ENCODE measurements at places on chromosomes 13 and 19.

- DNase-seq: no peak
These were observed 294.0 kb downstream of the RBM26 start for GRCh38 chr13:79112016-79112415.

DNA sequence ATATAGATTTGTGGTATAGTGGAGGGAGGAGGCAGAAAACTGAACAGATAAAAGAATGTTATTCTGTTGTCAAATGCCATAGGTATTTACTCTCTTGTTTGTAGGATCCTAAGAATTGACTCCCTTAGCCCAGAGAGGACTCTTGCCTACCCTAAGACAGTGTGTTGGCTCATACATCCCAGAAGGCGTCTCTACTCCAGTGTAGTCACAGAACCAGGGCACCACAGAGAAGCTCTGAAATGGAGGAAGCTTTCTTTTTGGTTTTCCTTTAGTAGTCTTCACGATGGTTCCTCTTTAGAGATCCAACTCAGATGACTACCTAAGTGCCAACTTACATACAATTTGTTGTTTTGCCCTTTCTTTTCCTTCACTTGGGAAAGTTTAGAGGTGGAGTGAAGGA, 14.0 kb downstream of the GPR183 start:
- DNase-seq: no peak

DNA sequence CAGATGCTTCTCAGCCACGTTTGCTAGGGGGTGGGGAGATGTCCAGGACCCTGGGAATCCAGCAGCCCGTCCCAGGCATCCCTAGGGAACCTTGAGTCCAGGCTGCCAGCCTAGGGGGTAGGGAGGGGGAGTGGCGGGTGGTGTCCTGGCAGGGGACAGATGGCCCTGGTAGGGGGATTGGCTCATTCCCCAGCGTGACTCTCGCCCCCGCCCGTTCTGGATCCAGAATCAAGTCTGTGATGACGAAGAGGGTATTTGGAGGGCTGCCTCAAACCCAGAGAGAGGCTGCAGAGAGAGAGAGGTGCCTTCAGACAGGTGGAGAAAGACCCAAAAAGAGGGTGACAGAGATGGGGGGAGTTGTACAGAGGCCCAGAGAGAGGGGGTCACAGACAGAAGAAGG, 4.1 kb downstream of the SLC17A7 start:
- no peak for DNase-seq

- DNase-seq: no peak
These were observed 1373.6 kb upstream of the SPRY2 start for GRCh38 chr13:81714513-81714912.

DNA sequence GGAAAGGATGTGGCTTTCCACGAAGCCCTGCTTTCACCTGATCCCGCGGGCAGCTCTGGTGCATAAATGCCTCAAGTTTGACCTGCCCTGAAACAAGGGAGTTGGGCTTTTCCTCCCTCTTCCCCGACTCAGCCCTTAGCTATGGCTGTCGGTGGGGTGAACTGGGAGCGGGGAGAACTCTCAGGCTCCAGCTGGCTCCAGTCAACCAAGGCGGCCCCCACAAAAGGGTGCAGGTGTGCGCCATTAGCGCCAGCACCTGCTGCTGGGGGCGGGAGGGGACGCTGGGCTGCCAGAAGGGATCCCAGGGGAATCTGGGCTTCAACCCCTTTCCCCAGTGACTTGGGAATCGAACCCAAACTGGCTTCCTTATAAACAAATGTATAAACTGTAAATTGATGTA, 7.1 kb upstream of the DHRS12 start:
- no peak for DNase-seq

DNA sequence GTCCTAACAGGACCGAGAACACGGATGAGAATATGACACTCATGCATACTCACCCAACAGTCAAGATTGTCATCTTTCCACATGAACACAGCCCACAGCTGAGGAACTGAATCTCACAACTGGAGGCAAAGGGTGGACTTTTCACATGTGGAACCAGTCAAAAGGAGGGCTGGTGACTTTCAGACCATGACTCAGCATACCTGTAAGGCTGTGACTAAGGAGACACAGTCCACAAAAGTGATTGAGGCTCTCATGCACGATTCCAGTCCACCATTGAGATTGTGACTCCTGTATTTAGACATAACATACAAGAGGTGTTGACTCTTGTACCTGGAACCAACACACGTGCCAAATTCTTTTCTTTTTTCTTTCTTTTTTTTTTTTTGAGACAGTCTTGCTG, 40.0 kb downstream of the ZNF729 start:
- DNase-seq: no peak

GRCh38 chr13:97226788-97227627, 4.9 kb downstream of the MBNL2 start:
- DNase-seq: no peak

- DNase-seq: no peak
These were observed 21.2 kb downstream of the PCID2 start for GRCh38 chr13:113187263-113187669.

DNA sequence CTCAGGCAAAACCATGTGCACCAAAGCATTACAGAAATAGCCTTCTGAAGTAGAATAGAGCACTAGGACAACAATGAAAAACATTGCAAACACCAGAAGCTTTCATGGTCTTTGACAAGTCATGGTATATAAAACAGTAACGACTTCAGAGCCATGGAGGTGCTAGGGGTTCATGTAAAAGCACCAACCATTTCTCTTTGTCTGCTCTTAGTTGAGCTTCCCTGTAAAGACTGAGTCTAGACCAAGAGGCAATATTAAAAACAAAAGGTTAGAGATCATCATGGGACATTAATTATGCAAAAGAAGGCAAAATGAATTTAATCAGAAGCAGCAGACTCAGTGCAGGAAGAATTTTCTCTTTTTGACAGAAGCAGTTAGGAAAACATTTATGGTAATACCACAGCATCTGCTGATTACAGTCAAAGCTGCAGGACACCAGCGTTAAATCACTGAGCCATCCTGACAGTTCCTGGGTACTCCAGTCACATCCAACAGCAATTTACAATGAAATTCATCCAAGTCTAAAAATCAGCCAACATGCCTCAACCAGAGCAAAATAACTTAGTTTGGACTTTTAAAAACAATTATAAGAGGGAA, 476.8 kb downstream of the DIAPH3 start:
- DNase-seq: no peak

DNA sequence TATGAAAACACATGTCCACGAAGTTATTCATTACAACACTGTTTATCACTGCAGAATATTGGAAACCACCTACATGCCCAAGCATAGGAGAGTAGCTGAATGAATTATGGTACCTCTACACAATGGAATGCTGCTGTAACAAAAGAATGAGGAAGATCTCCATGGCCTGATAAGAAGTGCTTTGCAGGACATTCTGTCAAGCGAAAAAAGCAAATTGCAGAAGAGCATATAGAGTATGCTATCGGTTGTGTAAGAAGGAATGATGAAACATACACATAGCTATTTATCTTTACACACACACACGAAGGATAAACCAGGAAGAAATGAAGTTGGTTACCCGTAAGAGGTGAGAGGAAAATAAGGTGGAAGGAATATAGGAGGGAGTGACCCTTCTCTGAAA, 37.5 kb upstream of the CEACAM20 start:
- DNase-seq: no peak

- DNase-seq: no peak
These were observed 30.0 kb downstream of the CEACAM1 start for GRCh38 chr19:42498169-42498757.

DNA sequence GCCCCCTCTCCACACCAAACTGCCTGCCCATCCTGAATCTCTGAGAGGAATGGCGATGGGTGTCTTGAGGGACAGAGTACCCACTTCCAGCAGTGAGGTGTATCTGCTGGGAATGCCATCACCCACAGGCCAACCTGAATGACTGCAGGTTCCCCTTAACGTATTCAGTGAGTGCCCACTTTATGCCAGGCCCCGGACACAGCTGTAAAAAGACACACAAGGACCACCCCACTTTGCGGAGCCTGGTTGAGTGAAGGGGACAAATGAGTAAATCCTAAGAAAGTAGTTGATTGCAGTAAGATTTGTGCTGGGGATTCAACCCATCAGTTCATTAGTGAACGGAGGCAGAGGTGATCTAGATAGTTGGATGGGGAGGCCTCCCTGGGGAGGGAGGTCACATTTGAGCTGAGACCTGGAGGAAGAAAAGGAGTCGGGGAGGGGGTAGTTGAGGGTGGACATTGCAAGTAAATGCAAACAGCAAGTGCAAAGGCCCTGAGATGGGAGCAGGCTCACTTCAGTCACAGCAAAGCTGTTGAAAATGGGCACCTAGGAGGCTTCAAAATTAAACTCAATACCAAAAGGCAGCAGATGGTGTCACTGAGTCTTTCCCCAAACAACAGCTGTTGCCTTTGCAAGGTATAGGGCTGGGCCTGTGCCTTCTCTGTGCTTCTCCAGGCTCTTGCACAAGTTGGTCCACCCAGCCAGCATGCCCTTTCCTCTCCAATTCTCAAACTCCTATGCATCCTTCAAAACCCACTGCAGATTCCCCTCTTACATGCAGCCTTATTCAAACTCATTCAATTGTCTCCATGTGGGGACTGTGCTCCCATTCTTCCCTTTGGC, 4.3 kb downstream of the GDF15 start:
- DNase-seq: no peak

GRCh38 chr13:75675421-75675820, 39.3 kb downstream of the LMO7 start:
- DNase-seq: no peak

GRCh38 chr19:15115080-15115479, 7.9 kb downstream of the SYDE1 start:
- DNase-seq: no peak

DNA sequence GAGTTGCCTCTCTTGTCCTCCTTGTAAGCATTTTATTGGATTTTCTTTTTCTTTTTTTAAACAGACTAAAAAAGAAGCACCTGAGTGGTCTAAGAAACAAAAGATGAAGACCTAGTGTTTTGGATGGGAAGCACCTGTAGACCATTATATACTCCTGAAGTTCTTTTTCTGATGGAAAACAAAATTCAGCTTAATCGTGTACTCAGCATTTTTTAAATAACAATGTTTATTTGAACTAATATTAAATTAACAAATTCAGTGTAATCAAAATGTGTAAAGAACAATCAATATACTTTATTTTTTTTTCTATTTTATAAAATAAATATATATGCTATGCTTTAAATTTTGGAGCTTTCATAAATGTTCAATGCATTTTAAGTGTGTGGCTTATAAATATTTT, 43.0 kb upstream of the KLF5 start:
- DNase-seq: no peak

GRCh38 chr19:17944301-17944700, 11.5 kb downstream of the CCDC124 start:
- DNase-seq: no peak

DNA sequence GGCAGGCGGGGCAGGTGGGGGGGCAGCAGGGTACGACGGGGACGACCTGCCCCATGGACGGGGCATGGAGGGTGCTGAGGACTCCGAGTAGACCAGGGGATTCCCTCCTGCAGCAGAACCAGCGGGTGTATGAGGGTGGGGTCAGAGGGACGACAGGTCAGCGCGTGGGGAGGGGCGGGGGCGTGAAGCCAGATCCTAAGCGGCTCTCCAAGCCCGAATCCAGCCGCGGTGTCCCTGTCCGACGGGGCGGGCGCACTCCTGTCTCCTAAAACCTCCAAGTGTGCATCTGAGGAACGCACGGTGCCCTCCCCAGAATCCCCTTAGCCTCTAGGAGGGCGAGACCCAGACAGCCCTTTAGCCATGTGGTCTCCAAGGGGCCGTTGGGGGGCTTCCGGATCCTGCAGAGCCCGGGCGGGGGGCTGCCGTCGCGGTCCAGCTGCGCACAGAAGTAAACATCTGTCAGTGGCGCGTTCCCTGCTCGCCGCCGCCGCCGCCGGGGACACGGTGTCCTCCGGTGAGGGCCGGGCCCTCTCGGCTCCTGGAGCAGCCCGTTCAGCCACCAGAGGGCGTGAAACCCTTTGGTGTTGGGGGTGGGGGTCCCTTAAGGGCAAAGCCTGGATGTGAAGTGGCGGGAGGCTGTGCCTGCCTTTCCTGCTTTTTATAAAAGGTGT, 730 bp downstream of the NRTN start:
- DNase-seq: no peak

DNA sequence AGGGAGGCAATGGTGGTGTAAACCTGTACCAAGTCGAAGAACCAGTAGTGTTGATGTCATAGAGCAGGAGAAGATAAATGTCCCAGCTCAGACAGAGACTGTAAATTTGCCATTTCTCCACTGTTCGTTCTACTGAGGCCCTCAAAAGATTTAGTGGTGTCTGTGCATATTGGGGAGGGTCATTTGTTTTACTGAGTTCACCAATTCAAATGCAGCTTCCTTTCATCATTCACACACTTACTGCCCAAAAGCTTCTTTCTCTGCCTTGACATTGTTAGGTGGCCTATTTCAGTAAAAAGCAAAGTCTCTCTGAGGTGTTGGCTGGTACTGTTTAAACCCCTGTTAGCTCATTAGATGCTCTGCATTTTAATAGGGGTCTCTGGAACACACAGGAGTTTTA, 86.2 kb upstream of the EDNRB start:
- DNase-seq: no peak

DNA sequence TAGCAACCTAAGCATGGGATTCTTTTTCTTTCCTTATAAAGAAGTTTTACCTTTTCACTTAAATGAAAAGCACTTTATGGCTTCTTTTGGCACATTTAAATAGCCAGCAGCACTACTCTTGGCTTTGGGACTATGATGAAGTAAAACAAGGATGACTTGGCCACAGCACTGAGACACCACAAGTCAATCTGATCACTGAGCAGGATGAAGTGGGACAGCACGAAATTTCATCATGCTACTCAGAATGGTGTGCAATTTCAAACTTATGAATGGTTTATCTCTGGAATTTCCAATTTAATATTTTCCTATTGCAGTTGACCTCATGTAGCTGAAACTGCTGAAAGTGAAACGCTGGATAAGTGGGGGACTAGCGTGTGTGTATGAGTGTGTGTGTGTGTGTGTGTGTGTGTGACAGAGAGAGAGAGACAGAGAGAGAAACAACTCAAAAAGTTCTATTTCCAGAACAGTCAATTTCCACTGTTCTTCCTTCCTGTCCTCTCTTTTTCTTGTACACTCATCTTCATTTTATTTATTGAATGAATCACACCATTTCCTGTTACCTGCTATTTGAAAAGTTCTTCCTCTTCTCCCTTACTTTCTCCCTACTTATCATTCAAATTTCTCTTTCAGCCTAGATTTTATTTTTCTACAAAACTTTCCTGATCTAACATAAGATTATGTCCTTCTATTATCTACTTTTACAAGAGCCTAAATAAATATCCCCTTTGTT, 414.2 kb upstream of the MIR17HG start:
- DNase-seq: no peak

DNA sequence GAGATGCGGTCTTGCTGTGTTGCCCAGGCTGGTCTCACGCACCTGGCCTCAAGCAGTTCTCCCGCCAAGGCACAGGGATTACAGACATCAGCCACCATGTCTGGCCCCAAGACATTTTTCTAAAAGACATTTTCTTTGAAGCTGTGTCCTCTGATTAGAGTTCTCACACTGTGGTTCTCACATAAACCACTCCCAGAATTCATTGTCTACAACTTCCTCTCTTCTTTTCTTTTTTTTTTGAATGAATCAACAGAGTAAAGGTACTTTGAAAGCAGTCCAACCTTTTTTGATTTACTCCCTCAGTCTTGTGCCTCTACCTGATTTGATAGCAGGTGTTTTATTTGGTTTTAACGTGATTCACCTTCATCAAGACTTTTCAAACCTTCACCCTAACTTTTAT, 14.3 kb upstream of the SHD start:
- no peak for DNase-seq

GRCh38 chr13:81916461-81916860, 1575.5 kb upstream of the SPRY2 start:
- DNase-seq: no peak
